ENCODE measurements at places on chromosomes 16 and 17.

- no peak for DNase-seq
Measured at GRCh38 chr16:71628810-71629209, 2.8 kb downstream of the MARVELD3 start.

DNA sequence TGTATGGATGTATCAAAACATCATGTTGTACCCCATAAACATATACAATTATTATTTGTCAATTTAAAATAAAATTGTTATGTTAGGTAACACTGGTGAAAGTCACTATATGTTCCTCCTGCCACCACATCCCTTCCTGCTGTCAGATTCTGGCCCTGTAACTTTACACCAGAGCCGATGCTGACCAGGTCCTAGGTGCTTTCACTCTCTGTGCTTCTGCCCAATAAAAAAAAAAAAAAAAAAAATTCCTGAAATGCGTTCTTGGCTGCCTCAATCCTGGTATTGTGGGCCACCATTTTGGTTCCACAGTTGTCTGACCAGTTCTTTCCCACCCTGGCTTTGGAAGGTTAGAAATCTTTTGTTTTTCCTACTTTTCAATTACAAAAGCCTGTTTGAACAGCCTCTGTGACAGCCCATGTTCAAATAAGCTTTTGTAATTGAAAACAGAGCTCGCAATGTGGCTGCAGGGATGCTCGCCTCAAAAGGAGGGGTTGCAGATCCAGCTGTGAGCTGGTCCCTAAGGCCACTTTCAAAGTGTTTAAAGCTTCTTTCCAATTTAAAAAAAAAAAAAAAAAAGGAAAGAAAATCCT is 831.0 kb upstream of the EEF2KMT start:
- DNase-seq, result no peak

GRCh38 chr17:42422412-42422957 is 571 bp downstream of the CAVIN1 start:
- peak; percentile 49 for DNase-seq

- DNase-seq, result no peak
Measured at GRCh38 chr16:11627822-11628457, 40.3 kb upstream of the SNN start.

DNA sequence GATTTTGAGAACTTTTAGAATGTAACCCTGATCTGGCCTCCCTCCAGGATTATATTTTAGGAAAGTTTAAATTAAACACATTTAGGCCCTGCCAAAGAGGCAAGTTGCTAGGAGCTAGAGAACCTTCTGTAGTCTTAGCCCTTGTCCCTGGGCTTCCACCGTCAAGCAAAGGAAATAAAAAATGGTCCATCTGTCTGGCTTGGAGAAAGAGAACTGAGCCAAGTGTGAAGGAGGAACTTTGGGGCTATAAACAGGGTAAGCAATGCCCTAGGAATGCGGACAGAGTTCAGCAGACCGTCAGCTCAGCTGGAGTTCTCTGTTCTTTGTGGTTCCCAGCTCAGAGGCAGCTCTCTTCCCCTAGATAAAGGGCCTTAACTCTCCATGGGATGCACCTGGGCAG is 29.6 kb downstream of the RCVRN start:
- no peak for DNase-seq

DNA sequence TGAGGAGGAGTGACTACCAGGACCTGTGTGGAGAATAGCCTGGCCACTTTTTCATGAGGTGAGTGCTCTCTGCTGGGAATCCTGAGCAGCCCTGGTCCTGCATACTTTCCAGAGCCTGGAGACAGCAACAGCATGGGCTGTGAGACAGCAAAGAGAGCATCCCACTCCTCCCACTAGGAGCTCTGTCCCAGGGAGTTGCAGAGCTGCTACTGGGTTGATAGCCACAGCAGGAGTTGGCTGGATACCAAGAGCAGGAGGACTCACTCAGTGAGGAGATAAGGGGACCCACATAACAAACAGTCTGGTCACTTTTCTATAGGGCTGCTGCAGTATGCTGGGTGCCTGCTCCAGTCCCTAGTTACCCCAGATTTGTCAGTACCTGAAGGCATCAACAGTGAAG is 439.3 kb upstream of the CDH8 start:
- no peak for DNase-seq

DNA sequence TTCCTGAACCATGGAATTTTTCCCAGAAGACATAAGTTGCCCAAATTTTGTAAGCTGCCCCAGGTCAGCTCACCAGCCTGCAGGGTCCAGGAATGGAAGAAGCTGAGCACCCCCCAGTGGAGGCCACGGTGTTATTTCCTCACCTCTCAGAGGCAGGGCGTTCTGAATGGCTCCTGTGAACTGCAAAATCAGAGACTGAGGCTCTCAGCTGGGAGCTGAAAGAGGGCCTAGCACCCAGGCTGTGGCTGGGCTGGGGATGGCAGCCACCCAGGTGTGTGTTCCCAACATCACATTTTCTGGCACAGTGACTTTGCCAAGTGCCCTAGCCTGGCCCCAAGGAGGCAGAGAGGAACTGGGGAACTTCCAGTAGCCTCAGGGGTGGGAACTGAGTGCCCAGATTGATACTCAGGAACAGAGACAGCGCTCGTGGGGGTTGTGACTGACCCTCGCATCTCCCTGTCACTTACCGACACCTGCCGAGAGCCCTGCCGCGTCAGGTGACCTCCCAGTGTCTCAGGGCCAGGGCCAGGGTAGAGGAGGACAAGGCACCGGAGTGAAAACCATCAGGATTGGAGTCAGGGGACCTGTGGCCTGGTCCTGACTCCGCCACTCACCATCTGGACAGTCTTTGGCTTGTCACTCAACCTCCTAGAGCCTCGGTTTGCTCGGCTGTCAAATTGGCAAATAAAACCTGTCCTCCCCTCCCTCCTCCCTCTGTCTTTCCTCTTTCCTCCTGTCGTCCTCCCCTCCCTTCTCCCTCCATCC is 11.3 kb downstream of the CACNG4 start:
- DNase-seq, result no peak

DNA sequence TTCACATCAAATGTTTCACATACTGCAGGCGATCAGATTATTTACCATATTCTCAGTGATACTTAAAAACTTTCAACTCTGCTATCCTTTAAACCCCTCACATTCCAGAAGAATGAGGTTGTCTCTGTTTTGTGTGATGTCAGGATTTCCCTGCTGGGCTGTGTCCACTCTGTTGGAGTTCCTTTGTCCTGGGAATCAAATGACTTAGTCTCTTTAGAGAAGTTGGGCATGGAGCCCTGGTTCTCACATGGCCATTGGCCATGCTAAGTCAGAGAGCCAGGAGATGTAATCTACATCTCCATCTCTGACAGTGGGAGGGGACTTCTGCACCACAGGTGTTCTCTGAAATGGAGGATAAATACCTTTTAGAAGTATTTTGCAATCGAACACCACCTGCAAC is 205.1 kb upstream of the MAF start:
- DNase-seq, result no peak

GRCh38 chr17:49521471-49522356 is 26.6 kb downstream of the NGFR start:
- DNase-seq, result no peak

- DNase-seq, result no peak
Measured at GRCh38 chr17:6423931-6424330, 11.0 kb downstream of the AIPL1 start.

DNA sequence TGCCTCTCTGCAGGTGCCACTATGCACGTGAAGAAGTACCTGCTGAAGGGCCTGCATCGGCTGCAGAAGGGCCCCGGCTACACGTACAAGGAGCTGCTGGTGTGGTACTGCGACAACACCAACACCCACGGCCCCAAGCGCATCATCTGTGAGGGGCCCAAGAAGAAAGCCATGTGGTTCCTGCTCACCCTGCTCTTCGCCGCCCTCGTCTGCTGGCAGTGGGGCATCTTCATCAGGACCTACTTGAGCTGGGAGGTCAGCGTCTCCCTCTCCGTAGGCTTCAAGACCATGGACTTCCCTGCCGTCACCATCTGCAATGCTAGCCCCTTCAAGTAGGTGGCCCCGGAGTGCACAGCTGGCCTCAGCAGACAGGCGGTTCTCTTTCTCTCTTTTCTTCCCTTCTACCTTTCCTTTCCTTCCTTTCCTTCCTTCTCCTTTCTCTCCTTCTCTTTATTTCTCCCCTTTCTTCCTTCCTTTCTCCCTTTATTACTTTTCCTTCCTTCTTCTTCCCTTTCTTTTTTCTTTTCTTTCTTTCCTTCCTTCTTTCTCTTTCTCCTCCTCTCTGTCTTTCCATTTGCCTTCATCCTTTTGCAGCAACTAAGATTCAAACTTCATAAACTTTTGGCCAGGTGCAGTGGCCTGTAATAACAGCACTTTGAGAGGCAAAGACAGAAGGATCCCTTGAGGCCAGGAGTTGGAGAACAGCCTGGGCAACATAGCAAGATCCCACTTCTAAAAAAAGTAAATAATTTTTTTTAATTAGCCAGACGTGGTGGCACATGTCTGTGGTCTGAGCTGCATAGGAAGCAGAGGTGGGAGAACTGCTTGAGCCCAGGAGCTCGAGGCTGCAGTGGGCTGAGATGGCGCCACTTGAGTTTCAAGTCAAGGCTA is 46.7 kb downstream of the SCNN1B start:
- no peak for DNase-seq
